ENCODE measurements at places on chromosomes 3 and 15.

DNA sequence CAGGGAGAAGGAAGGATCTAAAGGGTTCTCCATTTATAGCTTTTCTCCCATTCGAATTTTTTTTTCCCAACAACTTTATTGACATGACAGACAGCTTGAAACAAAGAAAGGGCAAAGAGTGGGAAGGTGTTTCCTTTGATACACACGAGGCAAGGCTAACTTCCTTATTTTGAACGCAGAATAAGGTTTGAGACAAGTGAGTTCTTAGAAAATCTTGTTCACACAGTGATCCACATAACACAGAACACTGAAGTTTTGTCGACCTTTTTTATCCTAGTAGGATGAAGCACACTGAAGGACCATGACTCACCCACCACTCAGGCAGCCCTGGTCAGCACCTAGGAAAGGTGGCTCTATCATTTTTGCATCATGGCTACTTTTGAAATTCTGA lies 425.8 kb upstream of the MDFIC2 start:
- DNase-seq = no peak

DNA sequence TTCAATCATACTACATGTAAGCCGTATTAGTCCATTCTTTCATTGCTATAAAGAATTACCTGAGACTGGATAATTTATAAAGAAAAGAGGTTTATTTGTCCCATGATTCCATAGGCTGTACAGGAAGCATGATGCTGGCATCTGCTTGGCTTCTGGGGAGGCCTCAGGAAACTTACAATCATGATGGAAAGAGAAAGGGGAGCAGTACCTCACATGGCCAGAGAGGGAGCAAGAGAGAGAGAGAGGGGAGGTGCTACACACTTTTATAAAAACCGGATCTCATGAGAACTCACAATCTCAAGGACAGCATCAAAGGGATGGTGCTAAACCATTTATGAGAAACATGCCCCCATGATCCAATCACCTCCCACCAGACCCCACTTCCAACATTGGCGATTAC lies 14.3 kb upstream of the CLASP2 start:
- DNase-seq = no peak

GRCh38 chr3:64799606-64800005 lies 111.8 kb upstream of the ADAMTS9 start:
- no peak for DNase-seq

DNA sequence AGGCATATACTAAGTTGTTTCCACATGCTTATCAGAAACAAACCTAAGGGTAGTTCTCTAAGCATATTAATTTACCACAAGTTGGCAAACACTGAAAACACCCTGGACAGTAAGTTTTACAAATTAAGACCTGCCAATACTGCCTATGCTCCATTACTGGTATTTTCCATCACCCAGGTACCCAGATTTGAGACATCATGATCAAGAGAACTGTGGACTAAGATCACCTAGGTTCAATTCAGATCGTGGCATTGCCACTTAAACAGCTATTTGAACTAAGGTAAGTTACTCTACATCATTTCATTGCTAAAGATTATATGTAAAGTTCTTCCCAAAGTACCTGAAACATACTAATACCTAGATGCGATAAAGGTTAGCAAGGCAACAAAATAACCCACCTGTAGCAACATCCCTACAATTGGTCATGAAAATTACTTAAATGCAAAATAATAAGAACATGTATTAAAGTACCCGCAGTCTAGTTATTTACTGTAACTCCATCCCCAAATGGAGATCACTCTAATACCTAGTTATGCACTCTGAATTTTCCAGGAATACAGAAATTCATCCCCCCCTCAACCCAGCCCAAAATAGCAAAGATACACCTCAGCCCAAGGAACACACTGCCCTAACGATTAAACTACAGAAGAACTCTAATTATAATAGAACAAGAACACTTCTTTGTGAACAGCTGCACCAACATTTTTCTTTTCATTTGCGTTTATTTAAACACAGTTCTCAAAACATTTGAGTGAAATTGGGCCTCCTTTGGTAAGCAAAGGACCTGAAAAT lies 21.6 kb downstream of the TRA2B start:
- no peak for DNase-seq

DNA sequence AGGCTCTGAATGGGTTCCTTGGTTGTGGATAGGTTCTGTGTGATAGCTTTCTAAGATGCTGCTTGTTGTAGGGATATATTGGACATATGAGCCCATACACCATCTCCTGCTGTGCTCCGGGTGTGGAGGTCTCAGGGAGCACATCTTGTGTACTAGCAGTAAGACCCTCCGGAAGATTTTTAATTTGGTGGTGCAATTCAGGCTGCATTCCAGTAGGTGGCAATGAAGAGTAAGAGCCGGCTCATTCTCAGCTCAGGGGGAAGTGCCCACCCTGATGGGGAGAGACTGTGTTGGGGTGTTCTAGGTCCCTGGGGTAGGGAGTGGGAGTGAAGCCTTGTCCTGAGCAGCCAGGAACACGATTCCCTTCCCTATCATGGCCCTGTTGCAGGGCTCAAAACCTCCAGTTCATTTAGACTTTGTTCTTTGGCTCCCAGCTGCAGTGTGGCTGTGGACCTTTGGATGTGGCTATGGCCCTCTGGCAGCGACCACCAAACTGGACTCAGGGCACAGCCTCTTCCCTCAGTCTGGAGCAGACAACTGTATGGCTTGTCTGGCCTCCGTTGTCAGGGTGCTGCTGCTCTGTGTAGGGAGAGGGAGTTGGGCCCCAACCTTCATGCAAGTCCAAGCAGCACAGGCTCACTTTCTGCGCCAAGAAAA lies 104.7 kb downstream of the UNC13C start:
- no peak for DNase-seq

DNA sequence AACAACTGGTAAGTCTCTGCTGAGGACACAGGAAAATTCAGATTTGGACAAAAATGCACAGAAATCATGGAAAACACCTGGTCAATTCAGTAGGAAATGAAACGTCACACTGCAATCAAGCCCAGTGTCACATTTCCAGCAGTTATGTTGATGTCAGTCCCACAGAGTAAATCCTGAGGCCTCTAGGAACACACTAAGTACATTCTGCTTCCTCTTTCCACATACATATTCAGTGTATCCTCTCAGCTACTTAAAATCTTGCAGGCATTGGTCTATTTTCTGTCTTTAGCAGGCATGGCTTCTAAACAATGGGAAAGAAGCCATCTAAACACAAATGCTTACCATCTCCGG lies 207.8 kb downstream of the PLCL2 start:
- no peak for DNase-seq

GRCh38 chr3:153247331-153248330 lies 85.6 kb downstream of the RAP2B start:
- no peak for DNase-seq

GRCh38 chr3:177687291-177687690 lies 490.0 kb upstream of the TBL1XR1 start:
- DNase-seq = no peak

DNA sequence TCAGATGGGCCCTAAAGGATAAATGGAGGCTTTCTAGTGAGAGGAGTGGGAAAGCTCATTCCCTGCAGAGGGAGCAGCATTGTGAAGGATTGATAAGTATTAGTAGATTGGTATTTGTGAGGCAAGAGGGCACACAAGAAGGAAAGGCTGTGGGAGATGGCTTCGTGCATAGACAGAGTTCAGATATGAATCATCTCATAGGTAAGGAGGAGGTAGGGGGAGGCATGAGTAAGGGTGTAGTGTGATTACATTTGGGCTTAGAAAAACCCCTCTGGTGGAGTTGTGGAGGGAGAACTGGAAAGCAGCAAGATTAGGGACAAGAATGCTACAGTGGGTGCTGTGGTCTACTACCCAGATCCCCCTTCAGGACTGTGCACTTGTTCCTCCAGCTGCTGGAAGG lies 29.6 kb downstream of the ONECUT1 start:
- no peak for DNase-seq

- no peak for DNase-seq
Measured at GRCh38 chr3:106588739-106589138, 719.9 kb upstream of the CBLB start.

GRCh38 chr15:36798366-36798765 lies 218.9 kb downstream of the CDIN1 start:
- DNase-seq = no peak

GRCh38 chr3:13042127-13042701 lies 31.0 kb downstream of the IQSEC1 start:
- DNase-seq = no peak

DNA sequence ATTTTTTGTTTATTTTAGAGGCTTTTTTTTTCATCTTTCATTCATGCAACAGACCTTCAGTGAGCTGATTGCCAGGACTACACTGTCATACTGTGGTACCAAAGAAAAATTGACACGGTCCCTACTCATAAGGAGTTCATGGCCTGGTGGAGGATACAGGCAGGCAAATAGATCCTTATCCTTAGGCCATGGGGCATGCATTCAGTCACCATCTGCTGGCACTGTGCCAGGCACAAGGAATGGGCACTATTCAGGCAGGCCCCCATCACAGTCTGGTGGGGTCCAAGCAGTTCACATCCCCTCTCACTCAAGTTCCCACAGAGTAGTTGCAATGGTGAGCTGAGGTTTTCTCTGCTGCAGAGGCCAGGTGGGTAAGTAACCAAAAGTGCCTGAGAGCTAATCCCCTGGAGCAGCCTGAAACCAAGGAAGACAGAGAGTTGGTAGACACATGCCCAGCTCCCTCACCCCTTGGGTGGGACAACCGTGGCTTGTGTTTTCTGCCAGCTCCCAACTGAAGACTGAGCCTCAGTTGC lies 17.3 kb downstream of the CISH start:
- no peak for DNase-seq

DNA sequence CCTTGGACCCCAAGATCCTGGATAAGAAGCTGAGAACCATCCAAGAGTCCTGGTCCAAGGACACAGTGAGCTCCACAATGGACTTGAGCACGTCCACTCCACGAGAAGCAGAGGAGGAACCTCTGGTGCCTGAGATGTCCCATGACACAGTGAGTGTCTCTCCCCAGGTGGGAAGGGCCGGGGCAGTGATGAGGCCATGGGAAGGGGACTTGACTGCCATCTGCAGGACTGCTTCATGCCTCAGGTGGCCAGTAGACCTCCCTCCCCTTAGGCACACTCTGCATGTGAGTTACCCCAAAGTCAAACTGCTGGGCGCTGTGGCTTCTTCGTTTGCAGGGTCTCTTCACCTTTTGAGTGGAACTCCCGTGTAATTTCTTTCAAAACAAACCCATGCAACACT lies 59.7 kb downstream of the CCDC33 start:
- no peak for DNase-seq

DNA sequence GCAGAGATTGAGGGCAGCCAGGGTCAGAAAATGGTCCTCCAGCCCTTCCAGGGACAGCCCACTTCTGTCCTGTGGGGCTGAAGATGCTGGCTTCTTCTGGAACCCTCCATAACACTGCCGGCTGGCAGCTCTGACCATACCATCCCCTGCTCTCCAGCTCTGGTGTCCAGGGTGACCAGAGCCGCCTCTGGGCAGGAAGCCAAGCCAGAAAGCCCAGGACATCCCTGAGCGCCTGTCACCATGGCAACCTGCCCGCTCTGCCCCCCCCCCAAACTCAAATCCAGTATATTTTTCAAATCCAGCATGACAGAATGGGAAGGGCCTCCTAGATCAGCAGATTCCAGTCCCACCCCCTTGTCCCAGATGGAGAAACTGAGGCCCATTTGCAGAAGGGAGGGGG lies 420 bp upstream of the TMIE start:
- DNase-seq = peak; percentile 38

- no peak for DNase-seq
Measured at GRCh38 chr15:95051861-95052260, 820.5 kb downstream of the MCTP2 start.

DNA sequence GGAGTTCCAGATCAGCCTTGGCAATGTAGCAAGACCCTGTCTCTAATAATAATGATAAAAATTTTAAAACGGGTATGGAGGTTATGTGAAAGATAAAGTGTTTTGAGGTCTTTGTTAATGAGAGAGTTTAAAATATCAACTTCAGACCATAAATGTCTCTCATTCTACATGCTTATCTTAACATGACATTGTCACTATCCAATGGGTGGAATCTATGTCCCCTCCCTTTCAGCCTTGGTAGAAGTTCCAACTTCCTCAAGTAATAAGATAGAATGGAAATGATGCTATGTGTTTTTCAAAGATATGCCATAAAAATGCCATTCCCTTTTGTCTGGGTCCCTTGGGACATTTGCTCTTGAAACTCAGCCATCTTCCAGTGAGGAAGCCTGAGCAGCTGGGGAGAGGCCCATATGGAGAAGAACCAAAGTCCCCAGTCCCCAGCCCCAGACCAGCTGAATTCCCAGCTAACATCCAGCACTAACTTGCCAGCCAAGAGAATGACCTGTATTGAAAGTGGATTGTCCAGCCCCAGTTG lies 17.0 kb downstream of the RPSA start:
- DNase-seq = no peak

DNA sequence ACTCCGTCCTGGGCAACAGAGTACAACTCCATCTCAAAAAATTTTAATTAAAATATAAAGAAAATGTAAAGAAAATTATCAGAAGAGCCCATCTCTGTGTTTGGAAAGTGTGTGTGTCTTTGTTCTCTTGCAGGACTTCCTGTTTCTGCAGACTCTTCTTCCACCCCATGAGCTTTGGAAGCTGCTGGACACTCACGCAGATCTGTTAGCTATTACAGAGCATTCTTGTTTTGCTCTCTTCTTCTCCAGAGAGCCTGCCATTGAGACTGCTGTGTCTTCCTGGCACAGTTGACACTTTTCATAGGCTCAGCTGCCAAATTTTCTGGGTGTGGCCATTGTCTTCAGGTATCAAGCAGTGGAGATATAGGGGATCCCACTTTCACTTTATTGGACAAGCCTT lies 6.0 kb upstream of the CCR8 start:
- no peak for DNase-seq

DNA sequence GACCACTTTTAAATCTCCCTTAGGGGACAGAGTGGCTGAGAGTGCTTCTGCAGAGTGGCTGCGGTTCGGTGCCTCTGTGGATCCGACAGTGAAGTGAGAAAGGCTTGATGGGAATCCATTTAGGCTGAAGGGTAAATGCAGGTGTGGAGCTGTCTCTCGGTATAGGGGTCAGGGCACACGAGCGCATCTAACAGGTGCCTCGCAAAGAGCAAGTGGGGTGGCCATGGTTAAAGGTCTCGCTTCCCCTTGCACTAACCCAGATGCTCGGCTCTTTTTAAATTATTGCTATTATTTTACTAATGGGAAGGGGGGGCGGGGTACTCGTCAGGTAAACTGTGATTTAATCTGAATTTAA lies 598 bp upstream of the GJD2 start:
- DNase-seq = no peak

- no peak for DNase-seq
Measured at GRCh38 chr3:111307676-111308075, 234.3 kb upstream of the CD96 start.

GRCh38 chr3:156291272-156292123 lies 171.1 kb downstream of the KCNAB1 start:
- DNase-seq = peak; percentile 24

GRCh38 chr3:10404377-10404776 lies 83.5 kb upstream of the SEC13 start:
- no peak for DNase-seq

Measured in NCI-H2227 treated with DMSO at 0.1 percent for 48 hours (cell line).